ENCODE measurements at places on chromosomes 3 and 15. TPM values are rescaled to one million over a fixed set of nuclear protein-coding genes. Genes with fewer than 3 reads are reported as not detected.

GRCh38 chr3:48222616-48223513 lies at the start of gene CAMP:
TSS of gene CAMP (plus strand) at chr3:48223495. CDS start at chr3:48223512, 17 bp downstream.
- H3K27ac ChIP-seq, result no peak within 1 kb of the TSS
- no peak for DNase-seq
- H3K4me3 ChIP-seq, result no peak within 1 kb of the TSS
- peaks cover 13% of the 10 kb centered on the region for H3K27me3 ChIP-seq
- H3K36me3 ChIP-seq, result no peaks in the 10 kb centered on the region

Gene PLA2G4E
- total RNA-seq, result 0.09 TPM

Gene TMEM212
- total RNA-seq, result not detected

Gene FGF7
- 0.24 TPM for total RNA-seq

DNA sequence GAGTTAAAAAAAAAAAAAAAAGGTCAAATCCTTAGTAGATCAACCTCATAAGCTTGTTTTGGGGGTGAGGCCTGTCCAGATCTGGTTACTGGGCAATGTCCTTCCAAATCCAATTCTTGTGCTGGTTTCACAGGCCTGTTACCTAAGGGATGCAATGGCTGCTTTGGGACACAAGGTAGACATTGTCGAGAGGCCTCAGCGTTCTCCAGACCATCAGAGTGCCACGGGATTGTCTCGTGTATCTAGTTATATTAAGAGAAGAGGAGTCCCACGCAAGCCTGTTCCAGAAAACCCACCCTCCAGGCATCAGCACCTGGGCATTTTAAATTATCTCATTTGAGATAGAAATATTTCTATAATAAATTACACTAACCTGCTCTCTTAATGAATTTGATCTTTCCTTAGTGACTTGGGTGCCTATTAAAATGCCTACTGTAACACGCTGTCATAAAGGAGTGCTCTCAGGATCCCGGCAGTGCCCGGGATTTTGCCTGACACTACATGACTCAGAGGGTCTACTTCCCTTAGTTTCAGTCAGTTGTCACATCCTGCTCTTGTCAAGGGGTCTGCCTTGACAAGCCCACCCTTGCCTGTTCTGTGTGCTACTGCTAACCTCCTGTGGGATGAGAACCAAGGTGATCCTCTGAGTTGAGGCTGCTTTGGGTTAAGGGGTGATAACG lies 116.0 kb downstream of the LIPC start:
- H3K36me3 ChIP-seq, result no peaks in the 10 kb centered on the region
- peaks cover 40% of the 10 kb centered on the region for H3K27me3 ChIP-seq
- H3K4me1 ChIP-seq, result peaks cover 10% of the 10 kb centered on the region
- H3K27ac ChIP-seq, result no peak overlapping the region

Gene PLS1
- 15.7 TPM for total RNA-seq

DNA sequence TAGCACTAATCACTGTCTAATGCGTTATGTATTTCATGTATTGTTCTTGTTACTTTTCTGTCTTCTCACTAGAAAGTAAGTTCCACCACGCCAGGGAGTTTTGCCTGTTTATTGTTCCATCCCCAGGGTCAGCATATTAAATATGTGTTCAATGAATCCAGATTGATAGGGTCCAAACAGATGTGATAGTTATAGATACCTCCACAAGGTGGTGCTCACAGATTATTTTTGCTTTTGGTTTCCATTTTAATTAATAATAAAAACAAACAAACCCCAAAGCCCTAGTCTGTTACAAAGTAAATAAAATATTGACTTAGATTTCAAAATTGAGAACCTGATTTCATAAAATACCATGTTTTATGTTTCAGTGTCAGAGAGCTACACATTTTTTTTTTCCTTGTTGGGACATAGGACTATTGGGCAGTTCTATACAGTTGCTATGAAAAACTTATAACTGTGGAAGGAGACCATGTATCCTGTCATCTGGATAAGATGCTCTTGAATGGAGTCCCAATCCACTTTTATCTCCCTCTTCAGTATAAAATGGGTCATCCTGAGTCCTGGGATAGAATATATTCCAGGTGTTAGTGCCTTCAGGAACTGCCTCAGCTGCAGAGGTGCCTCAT lies 12.4 kb downstream of the OTOL1 start:
- H3K4me3 ChIP-seq, result no peak overlapping the region
- no peaks in the 10 kb centered on the region for H3K4me1 ChIP-seq
- H3K27ac ChIP-seq, result no peak overlapping the region
- H3K36me3 ChIP-seq, result no peaks in the 10 kb centered on the region
- DNase-seq, result no peak
- H3K27me3 ChIP-seq, result no peaks in the 10 kb centered on the region

DNA sequence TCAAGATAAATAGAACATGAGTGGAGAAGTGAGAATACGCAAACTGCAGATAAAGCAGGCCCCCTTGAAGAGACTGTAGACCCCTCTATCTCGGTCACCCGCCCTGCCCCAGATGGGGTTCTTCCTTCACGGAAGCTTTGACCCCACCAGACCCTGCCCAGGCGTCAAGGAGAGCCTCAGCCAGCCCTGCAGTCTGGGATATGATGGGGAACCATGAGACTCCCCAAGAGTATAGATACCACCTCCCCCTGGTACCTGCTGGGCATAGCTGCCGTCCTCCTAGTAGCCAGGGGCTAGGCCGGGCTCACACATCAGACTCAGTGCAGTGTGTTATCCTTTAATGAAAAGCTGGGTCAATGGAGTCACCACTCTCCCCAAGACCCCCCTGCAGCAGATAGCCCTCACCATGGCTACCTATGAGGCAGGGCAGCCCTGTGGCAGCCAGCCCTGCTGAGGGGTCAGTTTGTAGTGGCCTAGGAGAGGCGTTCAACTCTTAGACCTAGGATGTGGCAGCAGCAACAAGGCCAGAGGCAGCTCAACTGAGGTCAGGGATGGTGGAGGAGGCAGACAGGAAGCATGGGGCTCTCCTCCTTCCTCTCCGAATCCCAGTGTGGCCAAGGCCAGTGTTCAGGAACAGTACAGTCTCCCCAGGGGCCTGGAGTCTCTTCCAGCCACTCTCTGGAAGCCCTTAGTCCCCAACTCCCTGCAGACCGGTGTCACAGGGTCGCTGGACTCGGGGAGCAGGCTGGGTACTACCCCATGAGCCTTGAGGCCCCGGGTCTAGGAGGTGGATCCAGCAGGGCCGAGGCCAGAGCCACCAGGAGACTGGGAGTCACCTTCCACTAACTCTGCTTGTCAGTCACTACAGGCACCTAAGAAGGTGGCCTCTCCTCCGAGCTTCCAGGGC lies 26.1 kb downstream of the PLXNB1 start:
- H3K4me1 ChIP-seq, result peaks cover 6% of the 10 kb centered on the region
- no peak overlapping the region for H3K4me3 ChIP-seq
- H3K27ac ChIP-seq, result no peak overlapping the region
- no peak for DNase-seq
- peaks cover 23% of the 10 kb centered on the region for H3K36me3 ChIP-seq
- H3K27me3 ChIP-seq, result no peaks in the 10 kb centered on the region

- peaks cover 8% of the 10 kb centered on the region for H3K36me3 ChIP-seq
- no peak overlapping the region for H3K27ac ChIP-seq
- no peaks in the 10 kb centered on the region for H3K27me3 ChIP-seq
- no peaks in the 10 kb centered on the region for H3K4me1 ChIP-seq
These were observed 194.2 kb downstream of the PLCL2 start for GRCh38 chr3:17078926-17079465.

Gene PPM1L
- total RNA-seq, result 30.1 TPM

GRCh38 chr3:65048151-65048550 lies 360.4 kb upstream of the ADAMTS9 start:
- no peak overlapping the region for H3K27ac ChIP-seq
- H3K4me1 ChIP-seq, result no peaks in the 10 kb centered on the region
- no peaks in the 10 kb centered on the region for H3K27me3 ChIP-seq
- no peak overlapping the region for H3K4me3 ChIP-seq

Gene GPR176
- total RNA-seq, result 1.1 TPM

GRCh38 chr15:82663186-82663600 lies 16.0 kb upstream of the CPEB1 start:
- no peaks in the 10 kb centered on the region for H3K4me1 ChIP-seq
- H3K27me3 ChIP-seq, result peaks cover 12% of the 10 kb centered on the region
- no peak overlapping the region for H3K4me3 ChIP-seq

Gene GOLGB1
- total RNA-seq, result 72.8 TPM

- DNase-seq, result no peak
- no peak overlapping the region for H3K27ac ChIP-seq
- peaks cover 14% of the 10 kb centered on the region for H3K4me1 ChIP-seq
- H3K36me3 ChIP-seq, result no peaks in the 10 kb centered on the region
- H3K4me3 ChIP-seq, result no peak overlapping the region
- H3K27me3 ChIP-seq, result no peaks in the 10 kb centered on the region
These were observed 29.4 kb downstream of the ITGA11 start for GRCh38 chr15:68402432-68403160.

Gene CPN2
- total RNA-seq, result not detected

DNA sequence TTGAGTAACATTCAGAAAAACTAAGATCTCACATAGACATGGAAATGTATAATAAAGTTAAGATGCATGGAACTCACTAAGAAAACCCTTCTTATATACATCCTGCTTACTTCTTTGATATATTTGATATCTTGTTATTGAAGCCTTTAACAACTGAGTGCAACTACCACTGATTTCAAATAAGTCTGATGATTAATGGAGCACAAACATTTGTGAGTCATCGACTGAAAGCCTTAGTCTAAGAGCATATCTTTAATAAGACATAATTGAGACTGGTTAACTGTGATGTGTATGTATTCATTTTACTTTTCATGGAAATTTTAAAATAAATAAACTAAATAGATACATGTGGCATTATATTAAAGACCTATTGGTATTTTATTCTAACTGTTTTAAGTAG lies 740.5 kb downstream of the EPHA3 start:
- H3K27me3 ChIP-seq, result no peaks in the 10 kb centered on the region
- no peaks in the 10 kb centered on the region for H3K36me3 ChIP-seq
- H3K27ac ChIP-seq, result no peak overlapping the region
- H3K4me3 ChIP-seq, result no peak overlapping the region
- no peak for DNase-seq

GRCh38 chr15:42737529-42738328 lies 801 bp upstream of the CDAN1 start:
- H3K4me3 ChIP-seq, result peak overlapping the region; percentile 73
- H3K27me3 ChIP-seq, result no peaks in the 10 kb centered on the region
- peaks cover 7% of the 10 kb centered on the region for H3K4me1 ChIP-seq
- H3K27ac ChIP-seq, result peak overlapping the region; percentile 93

Gene SLC7A14
- 0.93 TPM for total RNA-seq

- no peak overlapping the region for H3K4me3 ChIP-seq
- H3K27ac ChIP-seq, result no peak overlapping the region
- peaks cover 6% of the 10 kb centered on the region for H3K36me3 ChIP-seq
- H3K4me1 ChIP-seq, result peaks cover 59% of the 10 kb centered on the region
These were observed 72.3 kb upstream of the SNTN start for GRCh38 chr3:63580151-63580550.

All from progenitor cell of endocrine pancreas (in vitro differentiated cells).